ENCODE measurements at places on chromosomes 3 and 15.

- DNase-seq: no peak
These were observed 37.0 kb downstream of the MINDY4B start for GRCh38 chr3:150868282-150868681.

DNA sequence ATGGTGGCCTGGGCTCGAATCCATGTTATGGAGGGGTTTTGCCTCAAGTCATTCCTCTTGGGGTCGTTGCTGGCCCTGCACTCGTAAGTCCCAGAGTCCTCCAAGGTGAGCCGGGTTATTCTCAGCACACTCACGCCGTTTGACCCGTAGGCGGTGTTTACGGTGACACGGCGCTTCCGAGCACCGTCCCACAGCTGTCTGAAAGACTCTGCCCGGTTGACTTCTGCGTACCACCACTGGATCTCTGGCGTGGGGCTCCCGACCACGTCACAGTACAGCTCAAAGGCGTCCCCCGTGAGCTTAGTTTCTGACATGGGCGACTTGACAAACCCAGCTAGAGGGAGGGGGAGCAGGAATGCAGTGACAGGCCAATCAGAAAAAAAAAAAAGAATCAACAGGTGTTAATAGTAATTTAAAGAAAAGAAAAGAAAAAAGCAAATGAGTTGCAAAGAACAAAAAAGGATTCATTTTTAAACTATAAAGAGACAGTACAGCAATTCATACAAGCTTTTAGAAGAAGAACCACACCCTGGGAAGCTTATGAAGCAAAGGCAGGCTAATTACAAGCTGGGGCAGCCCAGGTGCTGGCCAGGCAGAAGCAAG is 36.1 kb downstream of the NPTN start:
- DNase-seq: no peak

DNA sequence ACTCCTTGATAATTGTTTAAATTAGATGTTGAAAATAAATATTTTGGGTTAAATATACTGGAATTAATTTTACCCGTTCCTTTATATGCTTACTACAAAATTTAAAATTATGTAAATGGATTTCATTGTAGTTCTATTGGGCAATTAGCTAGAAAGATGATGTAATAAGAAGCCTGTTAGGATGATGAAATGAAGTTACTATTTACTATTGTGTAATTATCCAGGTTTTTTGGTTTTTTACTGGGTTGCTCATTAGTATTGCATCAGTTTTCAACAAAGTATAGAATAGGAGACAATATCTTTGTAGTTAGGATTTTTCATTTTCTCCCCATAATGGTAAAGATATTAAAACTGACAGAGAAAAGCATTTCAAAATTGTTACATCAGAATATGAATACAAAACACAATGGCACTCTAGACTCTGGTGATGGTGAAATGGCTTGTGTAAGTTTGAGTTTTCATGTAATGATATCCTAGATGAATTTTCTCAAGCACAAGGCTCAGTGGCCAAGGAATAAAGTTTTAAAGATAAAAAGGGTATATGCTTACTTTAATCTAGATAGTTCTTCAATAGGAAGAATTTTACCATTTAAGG is 222.0 kb downstream of the P3H2 start:
- no peak for DNase-seq

- no peak for DNase-seq
These were observed 662 bp downstream of the TMEM108 start for GRCh38 chr3:133038731-133039375.

DNA sequence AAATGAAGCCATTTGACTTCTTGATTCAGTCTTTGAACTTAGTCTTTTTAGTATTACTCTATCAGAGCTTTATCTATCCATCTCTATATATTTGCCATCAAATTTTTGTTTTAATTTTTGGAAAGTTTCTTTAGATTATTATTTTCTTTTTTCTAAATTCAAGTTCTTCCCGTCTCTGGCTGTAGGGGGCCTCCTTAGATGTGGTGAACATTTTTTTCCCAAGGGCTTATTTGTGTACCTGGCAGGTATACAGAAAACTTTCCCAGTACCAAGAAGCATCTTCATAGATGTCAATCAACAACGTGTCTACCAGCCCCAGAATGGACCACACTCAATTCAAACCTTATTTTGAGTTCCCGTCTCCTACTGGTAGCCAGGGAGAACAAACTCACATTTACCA is 486.8 kb upstream of the CNTN4 start:
- DNase-seq: no peak

- DNase-seq: no peak
These were observed 218.8 kb downstream of the UBE2E2 start for GRCh38 chr3:23421811-23422516.

- no peak for DNase-seq
These were observed 23.1 kb downstream of the PLSCR5 start for GRCh38 chr3:146581951-146582467.

GRCh38 chr3:125440559-125440955 is 65.4 kb upstream of the ZNF148 start:
- DNase-seq: no peak

GRCh38 chr15:83092309-83092976 is 15.0 kb upstream of the TM6SF1 start:
- no peak for DNase-seq

DNA sequence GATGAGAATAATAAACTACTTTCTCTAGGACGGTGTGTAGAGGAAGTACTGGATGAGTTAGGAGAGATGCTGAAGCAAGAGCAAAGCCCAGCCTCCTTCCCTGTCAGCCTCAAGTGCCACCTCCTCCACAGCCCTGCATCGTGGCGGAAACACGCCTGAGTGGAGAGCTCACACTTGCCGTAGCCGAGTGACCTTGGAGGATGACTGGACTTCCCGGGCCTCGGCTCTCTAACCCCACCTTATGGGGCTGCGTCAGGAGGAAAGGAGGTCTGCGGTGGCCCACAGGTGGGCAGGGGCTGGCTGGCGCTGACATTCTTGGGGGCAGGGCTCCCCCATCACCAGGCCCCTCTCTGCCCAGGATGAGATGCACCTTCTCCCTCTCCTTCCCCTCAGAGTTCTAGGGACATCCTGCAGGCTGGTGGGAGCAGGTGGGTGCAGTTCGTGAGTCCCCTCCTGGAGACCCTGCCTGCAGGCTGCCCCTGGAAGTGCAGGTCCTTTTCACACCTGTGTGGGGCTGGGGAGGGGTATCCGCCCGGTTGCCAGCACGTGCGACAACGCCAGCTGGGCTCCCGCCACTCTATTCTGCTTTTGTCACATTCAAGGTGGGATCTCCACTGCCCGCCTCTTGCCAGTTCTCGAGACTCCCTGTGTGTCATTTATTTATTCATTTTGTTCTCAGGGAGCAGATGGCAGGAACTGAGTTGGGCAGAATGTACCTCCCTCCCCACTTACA is 175.2 kb downstream of the MEGF11 start:
- peak; percentile 8 for DNase-seq

GRCh38 chr3:144106970-144107369 is 135.3 kb downstream of the DIPK2A start:
- DNase-seq: no peak

- no peak for DNase-seq
These were observed 18.1 kb downstream of the CX3CR1 start for GRCh38 chr3:39261726-39262125.

- DNase-seq: no peak
These were observed 247.3 kb upstream of the KCNH8 start for GRCh38 chr3:18900994-18901393.

DNA sequence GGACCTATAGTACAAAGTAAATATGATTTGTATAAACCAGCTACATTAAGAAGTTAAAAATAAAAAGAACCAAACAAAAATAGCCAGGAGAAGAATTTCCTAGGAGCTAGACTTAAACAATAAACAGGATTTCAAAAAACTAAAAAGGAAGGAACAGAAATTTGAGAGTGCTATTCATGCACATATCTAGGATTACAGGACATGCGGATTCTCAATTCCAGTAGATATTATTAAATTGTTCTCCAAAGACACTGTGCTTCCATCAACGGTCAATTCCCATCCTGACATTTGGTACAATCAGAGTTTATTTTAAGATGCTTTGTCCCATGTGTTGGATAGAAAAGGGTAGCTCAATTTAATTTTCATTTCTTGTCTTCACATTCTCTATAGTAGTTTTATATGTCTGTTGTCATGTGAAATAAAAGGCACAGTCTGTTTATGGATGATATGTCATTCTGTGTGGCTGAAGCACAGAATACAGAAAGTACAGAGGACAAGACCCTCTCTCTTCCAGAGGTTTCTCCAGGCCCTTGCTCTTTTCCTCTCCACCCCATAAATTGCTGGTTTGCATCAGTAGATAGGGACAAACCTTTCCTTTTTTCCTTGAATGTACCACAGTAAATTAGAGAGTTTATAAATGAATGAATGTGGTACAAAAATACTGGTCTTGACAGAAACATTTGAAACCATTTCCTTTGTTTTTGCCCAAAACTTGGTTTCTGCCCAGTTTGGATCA is 3.5 kb downstream of the PLOD2 start:
- no peak for DNase-seq

DNA sequence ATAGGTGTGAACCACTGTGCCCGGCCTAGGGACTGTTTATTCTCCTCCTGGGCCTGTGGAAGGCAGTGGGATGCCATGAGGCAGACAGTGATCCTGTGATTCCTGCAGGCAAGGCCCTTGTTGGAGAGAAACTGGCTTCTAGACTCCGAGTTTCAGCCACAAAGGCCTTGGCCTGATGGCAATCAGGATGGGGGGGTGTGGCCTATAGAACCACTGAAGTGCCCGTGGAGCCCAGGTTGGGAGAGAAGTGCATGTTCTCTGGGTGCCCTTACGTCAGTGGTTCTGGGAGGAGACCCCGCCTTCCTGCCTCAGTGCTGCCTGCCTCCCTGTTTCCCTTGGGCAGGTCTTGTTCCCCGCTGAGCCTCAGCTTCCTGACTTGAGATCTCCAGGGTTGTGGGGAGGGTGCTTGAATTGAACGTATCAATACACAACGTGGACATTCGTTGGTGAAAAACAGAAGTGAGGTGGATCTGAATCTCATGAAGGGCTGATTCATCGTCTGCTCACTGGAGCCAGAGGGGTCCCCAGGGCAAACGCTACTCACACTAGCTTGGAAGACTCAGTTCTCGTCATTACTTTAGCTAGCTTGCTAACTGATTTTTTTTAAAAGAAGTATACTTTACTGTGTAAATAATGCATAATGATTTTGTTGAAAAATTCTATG is 31.8 kb downstream of the IRAK2 start:
- no peak for DNase-seq

GRCh38 chr3:10483686-10484345 is 21.6 kb downstream of the ATP2B2 start:
- no peak for DNase-seq

GRCh38 chr3:51622868-51623267 is 48.2 kb upstream of the TEX264 start:
- DNase-seq: no peak

DNA sequence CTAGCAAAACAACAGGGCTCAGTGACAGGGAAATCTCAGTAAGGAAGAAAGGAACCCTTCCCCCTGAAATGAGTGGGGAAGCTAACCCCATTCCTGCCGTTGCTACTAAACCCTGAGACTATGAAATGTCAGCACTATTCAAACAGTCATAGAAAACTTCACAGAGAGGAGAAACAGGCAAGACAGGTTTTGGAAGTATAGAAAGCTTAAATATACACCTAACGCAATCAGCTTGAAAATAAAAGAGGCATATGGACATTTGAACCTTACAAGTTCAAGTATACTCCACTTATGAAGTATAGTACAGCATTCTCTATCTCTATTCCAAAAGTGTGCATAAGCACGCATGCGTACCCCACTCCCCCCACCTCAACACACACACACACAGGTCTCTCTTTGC is 17.6 kb upstream of the FRMD4B start:
- DNase-seq: no peak

DNA sequence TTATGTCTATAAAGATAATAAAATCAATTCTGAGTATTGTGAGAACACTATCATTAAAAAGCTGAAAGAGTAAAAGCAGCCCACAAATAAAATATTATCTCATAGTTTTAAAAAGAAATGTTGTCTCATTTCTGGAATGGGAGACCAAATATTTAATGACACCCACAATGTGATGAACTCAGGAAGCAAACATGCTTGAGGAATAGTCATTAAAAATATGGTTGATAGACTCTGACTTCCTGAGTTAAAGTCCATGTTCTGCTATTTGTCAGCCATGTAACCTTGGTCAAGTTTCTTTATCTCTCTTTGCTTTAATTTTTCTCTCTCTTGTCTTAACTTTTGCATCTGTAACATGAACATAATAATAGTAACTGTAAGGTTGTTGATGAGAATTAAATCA is 35.5 kb upstream of the CHMP2B start:
- DNase-seq: no peak

DNA sequence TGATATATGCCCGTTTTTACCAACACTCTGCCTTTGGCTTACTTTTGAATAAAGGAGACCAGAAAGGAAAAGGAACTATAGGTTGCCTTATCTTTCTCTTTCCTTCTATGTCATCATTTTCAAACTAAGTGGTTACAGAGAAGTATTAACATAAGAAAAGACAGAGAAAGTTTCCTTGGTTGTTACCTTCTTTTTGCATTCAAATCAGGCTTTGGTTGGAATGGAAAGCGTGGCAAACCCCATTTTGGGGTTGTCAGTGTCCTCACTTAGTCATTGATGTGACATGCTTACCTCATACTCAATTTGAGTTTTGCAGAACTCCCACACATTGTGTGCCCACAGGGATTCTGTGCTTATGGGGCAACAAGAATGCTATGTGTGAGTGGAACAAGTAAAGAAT is 3.7 kb upstream of the THRB start:
- no peak for DNase-seq

GRCh38 chr3:175526191-175526590 is 667.1 kb downstream of the NAALADL2 start:
- no peak for DNase-seq

DNA sequence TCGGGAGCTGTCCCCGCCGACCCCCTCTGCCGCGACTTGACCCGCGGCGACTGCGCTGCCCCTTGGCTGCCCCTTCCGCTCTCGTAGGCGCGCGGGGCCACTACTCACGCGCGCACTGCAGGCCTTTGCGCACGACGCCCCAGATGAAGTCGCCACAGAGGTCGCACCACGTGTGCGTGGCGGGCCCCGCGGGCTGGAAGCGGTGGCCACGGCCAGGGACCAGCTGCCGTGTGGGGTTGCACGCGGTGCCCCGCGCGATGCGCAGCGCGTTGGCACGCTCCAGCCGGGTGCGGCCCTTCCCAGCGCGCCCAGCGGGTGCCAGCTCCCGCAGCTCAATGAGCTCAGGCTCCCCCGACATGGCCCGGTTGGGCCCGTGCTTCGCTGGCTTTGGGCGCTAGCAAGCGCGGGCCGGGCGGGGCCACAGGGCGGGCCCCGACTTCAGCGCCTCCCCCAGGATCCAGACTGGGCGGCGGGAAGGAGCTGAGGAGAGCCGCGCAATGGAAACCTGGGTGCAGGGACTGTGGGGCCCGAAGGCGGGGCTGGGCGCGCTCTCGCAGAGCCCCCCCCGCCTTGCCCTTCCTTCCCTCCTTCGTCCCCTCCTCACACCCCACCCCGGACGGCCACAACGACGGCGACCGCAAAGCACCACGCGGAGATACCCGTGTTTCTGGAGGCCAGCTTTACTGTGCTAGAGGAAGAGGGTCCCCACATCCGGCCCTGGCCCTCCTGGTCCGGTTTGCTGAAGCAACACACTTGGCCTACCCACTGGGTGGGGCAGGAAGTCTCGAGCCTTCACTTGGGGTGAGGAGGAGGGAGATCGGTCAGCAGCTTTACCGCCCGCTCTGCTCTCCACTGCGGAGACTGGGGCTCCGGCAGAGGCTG is at the start of gene RASSF1:
TSS of gene RASSF1 (minus strand) at position 389 of the 882 bp plus-strand sequence. CDS start at position 358, 31 bp downstream.
- DNase-seq: peak; percentile 64
